Islet precursor cell (in vitro differentiated cells): ENCODE measurements at places on chromosomes 5 and 9.

DNA sequence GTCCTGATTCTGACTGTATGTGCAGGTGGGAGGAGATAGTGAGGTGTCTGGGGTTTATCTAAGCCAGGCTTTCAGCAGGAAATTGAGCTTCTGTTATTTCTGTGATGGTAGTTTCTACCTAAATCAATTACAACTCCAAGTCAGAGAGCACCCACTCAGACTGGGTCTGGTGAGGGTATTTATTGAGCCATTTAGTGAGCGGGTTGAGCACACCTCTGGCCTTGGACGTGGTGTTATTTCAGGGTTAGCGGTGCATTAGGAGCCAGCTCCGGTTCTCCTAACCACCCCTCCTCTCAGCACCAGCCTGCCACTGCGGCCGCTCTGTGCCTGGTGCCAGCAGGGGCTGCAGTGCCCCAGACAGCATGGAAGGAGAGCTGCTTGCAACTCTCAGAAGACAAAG is 238.9 kb downstream of the CACNA1B start:
- peak; percentile 27 for DNase-seq

DNA sequence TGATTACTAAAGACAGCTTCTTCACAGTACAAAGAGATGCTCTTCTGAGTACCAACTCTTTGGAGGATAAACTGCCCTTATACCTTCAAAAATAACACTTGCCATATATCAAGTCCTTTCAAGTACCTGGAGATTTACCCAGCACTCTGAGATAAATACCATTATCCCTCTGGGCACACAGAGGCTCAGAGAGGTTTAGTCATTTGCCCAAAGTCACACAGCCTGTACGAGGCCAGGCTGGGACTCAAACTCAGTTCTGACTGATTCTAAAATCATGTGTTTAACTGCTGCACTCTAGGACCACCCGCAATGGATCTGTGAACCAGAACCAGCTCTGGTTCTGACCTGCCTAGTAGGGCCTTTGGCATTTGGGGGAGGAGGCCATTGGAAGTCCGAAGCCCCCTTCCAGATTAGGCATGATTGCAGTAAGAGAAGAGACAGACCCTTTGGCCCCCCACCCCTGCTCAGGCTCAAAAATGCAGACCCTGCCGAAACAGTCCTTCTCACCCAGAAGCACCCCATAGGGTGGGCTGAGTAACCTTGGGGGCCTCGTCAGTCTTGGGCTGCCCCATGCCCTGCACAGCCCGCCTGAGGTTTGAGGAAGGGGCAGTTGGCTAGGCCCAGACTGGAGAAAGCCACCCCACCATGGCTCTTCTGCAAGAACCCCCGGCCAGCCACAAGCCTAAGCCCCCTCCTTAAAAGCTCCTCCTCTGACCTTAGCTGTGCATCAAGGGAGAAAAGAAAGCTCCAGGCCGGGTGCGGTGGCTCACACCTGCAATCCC is 32.8 kb upstream of the IL17B start:
- DNase-seq, result no peak

DNA sequence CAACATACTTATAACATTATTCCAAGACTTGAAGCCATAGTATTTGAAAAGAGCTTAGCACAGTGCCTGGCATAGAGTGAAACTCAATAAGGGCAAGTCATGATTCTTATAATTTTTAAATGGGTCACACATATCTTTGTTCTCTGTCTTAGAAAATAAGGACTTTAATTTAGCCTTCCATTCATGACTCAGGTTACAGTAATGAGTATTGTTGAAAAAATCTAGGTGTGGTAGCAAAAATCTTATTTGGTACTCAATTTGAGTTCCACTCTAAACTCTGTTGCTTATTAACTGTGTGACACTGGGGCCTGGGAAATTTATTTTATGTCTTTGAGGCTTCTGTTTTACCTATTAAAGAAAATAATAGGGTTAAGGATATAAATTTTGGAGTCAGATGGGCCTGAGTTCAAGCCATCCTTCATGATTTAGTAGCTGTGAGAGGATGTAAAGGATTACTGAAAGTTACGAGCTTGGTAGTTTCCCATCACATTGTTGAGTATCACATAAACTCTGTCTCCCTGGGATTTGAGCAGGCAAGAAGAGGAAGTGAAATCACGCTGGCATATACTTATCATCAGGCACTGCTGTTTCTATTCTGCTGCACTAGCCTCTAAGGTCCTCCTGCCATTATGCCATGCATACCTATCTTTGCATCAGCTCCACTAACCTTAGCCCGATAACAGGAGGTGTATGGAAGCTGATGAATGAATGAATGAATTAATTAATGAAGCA is 1.5 kb downstream of the SPINK9 start:
- no peak for DNase-seq

DNA sequence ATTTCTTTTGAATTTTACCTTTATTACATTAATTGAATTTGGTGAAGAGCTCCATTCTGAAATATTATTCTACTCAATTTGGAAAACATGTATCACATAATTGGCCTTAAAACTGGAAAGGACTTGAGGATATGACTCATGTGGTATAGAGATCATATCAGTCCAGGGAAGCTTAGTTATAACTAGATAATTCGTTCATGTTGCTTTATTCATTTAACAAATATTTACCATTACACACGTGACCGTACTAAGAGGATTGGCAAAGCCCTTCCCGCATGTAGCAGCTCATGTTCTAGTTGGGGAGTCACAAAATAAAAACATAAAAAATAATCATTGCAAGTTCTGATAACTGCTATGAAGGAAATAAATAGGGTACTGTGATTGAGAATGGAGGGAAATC is 1816.5 kb downstream of the MAT2B start:
- no peak for DNase-seq

DNA sequence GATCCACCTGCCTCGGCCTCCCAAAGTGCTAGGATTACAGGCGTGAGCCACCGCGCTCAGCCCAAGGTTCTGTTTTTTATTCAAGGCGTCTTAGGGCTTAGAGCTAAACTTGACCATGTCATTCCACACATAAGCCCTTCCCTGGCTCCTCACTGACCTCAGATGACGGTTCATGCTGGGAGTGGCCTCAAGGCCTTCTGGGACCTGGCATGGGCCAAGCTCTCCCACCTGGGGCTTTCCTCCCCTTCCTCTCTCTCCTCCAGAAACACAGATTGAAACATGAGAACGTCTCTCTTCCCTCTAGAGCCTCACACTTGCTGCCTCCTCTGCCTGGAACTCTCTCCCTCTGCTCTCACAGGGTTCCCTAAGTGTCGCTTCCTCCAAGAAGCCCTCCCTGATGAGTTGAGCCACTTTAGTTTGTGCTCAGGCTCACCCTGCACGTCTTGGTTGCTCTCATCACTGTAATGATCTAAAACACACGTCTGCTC is 155.6 kb upstream of the IER5L start:
- peak; percentile 93 for DNase-seq

GRCh38 chr9:15357050-15357653 is 50.1 kb upstream of the TTC39B start:
- DNase-seq, result peak; percentile 59

GRCh38 chr9:114093031-114093471 is 6.0 kb downstream of the KIF12 start:
- DNase-seq, result peak; percentile 49

DNA sequence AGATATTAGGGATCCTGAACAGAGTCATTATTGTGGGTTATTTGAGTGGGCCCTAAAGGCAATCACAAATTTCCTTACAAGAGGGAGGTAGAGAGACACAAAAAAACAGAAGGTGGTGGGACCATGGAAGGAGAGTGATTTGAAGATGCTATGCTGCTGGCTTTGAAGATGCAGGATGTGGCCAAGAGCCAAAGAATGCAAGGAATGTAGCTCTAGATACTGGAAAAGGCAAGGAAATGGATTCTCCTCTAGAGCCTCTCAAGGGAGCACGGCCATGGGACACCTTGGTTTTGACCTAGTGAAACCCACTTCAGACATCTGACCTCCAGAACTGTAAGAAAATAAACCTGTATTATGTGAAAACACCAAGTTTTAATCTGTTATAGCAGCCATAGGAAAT is 53.8 kb downstream of the TTC39B start:
- peak; percentile 63 for DNase-seq

GRCh38 chr5:150506571-150507473 is 1.1 kb upstream of the NDST1 start:
- DNase-seq, result peak; percentile 49

DNA sequence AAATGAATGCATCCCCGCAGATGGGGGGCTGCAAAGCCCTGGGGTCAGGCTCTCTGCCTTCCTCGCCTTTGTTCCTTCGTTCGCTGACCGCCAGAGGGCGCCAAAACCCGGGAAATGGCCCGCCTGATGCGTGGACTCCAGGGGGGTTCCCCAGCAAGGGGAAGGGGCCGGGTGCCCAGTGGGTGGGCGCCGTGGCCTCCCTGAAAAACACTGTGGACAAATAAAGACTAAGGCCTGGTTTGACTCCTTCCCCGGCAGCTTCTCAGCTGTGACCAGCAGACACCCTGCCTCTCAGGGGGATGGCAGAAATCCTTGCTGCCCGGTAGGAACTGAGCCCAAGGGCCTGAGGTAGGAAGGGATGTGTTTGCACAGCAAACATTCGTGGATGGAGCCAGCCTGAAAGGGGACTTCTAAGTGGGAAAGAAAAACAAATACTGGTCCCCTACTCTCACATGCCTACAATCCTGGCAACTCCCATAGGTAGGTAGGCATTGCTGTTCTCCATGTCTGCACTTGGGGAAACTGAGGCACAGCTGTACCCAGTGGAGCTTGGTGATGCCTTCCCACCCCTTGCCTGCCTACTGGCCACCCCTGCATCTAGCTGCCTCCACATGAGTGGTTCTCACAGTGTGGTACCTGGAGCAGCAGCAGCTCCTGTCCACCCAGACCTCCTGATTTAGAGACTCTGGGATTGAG is 57.7 kb downstream of the DUSP1 start:
- DNase-seq, result peak; percentile 69

DNA sequence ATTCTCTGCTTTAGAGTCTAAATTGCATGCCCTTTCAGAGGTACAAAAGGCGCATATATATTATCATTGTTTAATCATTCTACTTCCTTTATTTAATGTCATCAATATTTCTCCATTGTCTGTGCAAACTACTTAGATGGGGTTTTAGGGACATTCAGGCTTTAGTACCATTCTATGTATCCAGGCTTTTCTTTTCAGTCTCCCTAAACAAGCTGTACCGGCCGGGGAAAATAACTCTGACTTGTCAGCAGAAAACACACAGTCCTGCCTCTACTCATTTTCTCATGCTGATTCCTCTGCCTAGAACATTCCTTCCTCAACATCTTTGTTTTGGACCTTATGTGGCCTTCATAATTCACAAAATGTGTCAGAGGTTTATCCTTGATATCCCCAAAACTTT is 392.1 kb upstream of the DAB2 start:
- no peak for DNase-seq

GRCh38 chr9:4333231-4333740 is 33.4 kb upstream of the GLIS3 start:
- DNase-seq, result no peak

- no peak for DNase-seq
Measured at GRCh38 chr5:36495611-36496010, 110.8 kb upstream of the SLC1A3 start.

GRCh38 chr5:124661317-124662141 is 84.9 kb downstream of the ZNF608 start:
- DNase-seq, result peak; percentile 94

- DNase-seq, result no peak
Measured at GRCh38 chr5:67728326-67728890, 487.1 kb upstream of the PIK3R1 start.

- DNase-seq, result peak; percentile 69
Measured at GRCh38 chr9:110114859-110115201, 93.1 kb downstream of the C9orf152 start.

GRCh38 chr9:129487658-129488483 is 133.0 kb downstream of the C9orf50 start:
- DNase-seq, result no peak

DNA sequence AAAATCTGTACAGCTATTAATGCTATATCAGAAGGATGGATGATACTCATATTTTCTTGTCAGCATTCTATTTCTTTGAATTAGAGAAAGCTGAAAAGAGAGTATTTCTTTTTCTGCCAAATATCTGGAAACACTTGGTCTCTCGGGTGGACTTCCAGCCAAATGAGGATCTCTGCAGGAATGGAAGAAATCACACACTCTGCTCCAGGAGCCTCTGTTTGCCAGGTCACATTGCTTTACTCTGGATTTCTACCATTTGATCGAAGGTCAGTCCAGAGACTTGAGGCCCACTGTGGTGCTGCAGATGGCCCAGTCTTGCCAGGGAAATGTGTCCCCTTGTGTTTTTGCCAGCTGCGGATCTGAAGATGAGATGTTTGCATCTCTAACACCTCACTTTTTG is 154.1 kb downstream of the PCSK1 start:
- no peak for DNase-seq

DNA sequence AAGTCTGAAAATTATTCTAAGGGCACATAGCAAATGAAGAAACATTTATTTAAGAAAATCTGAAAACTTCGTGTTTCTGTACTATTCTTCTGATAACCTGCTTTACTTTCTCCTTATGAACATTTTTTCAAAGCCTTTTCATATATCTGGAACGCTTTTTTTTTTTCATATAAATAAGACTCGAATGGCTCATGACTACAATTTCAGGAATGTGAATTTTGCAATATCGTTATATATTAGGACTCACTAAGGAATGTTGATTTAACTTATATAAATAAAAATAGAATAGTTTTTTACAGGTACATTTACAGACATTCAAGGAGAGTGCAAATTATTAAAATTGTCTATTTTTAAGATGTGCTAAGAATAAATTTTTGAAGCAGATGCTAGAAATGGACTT is 42.9 kb downstream of the GPBP1 start:
- DNase-seq, result no peak

- no peak for DNase-seq
Measured at GRCh38 chr5:79302454-79302853, 66.5 kb downstream of the JMY start.

- DNase-seq, result no peak
Measured at GRCh38 chr5:123559434-123559775, 47.4 kb downstream of the CSNK1G3 start.

DNA sequence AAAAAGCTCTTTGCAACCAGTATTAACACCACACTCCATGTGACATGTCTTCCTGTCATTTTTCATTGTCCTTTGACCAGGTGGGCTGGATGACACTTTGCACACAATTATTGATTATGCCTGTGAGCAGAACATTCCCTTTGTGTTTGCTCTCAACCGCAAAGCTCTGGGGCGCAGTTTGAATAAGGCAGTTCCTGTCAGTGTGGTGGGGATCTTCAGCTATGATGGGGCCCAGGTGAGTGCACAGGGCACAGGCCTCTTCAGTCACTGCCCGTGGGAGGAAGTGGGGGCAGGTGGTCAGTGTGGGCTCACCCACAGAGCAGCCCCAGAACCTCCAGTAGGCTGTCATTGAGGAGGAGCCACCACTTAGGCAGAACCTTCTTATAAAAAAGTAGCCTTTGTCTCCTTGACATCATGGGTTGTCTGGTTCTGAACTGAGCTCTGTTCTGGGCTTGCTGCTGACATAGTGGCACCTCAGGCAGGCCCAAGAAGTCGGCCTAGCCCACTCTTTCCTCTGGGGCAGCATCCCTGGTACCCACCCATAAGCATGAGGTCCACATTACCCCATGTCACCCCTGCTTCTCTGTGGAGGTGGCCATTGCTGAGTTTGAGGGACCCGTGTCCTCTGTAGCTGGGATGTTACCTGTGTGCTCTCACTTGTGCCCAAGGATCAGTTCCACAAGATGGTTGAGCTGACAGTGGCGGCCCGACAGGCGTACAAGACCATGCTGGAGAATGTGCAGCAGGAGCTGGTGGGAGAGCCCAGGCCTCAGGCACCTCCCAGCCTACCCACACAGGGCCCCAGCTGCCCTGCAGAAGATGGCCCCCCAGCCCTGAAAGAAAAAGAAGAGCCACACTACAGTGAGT is 39.3 kb downstream of the SECISBP2 start:
- peak; percentile 43 for DNase-seq
